ENCODE measurements at places on chromosomes 2 and 18.
A peak's percentile ranks its signal among the peaks of the same experiment; 100 is the strongest.

DNA sequence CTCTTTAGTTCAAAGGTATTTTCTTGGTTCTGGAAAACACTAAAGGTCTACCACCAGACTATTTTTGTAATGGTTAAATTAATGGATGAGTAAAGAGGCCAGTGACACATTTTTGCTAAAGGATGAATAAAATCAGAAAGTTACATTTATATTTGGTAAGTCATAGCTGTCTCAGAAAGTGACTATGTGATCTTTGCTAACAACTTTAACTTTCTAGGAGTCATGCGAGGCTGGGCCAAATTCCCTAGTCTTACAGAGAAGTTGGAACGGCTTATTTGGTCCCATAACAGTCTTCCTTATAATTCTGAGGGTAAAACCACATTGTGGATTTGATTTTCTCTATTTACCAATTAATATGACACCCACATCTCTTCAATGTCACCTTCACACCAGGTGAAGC is 198.1 kb downstream of the PDE1A start:
- no peak for DNase-seq

DNA sequence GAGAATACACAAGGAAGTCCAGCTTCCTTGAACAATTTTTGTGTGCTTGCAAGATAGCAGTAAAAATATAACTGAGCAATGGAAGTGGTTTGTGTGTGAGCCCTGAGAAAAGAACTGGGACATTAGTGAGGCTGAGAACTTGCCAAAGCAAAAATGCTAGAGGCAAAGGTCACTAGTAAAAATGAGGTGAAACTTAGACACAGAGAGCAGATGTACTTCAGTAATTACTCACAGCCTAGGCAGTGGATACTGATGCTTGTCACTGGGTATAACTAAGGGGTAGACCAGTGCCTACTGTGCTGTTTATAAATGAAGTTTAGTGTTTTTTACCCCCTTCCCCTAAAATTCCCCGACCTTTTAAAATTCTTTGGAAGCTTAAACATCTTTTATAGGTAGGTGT is 450.1 kb downstream of the LPIN1 start:
- no peak for DNase-seq

DNA sequence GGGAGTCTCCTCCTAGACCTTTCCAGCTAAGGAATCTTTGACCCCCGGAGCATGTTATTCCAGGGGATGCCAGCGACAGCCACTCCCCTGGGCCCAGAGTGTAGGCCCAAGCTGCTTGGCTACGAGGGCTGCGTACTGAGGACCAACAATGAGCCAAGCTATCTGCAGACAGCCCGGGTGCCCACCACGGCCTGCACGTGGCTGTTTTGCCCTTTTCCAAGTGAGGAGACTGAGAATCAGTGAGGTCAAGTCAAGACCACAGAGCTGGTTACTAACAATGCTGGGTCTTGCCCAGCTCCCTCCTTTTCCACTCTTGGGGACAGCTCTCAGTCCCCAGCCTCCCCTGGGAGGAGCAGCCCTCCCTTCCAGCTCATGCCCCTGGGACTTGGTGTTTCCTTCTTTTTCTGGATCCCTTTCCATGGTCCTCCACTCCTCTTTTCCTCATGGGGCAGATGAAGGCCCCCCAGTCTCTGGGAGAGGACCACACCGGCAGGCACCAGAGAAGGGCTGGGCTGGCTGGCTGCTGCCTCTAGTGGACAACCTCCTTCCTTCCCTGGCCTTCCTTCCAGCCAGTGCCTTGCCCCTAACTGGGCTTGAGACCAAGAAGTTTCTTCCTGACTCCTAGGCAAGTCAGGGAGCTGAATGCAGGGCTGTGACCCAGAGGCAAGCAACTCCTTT is 550 bp upstream of the MALL start:
- DNase-seq: no peak

- no peak for DNase-seq
Observed at GRCh38 chr18:57208047-57208446, 61.2 kb downstream of the BOD1L2 start.

- DNase-seq: no peak
Observed at GRCh38 chr18:78207942-78208341, 771.7 kb upstream of the SALL3 start.

DNA sequence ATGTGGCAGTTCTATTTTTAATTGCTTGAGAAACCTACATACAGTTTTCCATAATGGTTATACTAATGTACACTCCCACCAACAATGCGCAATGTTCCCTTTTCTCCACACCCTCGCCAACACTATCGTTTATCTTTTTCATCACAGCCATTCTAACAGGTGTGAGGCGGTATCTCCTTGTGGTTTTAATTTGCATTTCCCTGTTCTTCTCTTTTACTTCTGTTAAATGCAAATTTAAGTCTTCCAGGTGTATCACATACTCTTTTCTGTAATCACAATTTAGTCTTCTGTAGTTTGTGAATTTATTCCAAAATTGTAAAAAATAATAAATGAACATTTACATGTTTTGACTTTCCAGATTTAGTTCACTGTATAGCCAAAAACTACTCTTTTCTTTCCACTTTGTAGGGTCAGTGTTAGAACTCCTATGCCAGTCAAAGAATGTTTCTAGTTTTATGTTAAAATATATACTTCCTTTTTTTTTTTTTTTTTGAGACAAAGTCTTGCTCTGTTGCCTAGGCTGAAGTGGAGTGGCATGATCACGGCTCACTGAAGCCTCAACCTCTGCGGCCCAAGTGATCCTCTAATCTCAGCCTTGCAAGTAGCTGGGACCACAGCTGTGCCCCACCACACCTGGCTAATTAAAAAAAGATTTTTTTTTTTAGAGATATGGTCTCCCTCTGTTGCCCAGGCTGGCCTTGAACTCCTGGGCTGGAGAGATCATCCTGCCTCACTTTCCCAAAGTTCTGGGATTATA is 15.4 kb upstream of the ACYP2 start:
- DNase-seq: no peak

- DNase-seq: no peak
Observed at GRCh38 chr18:76265497-76266235, 229.4 kb downstream of the ZNF516 start.

DNA sequence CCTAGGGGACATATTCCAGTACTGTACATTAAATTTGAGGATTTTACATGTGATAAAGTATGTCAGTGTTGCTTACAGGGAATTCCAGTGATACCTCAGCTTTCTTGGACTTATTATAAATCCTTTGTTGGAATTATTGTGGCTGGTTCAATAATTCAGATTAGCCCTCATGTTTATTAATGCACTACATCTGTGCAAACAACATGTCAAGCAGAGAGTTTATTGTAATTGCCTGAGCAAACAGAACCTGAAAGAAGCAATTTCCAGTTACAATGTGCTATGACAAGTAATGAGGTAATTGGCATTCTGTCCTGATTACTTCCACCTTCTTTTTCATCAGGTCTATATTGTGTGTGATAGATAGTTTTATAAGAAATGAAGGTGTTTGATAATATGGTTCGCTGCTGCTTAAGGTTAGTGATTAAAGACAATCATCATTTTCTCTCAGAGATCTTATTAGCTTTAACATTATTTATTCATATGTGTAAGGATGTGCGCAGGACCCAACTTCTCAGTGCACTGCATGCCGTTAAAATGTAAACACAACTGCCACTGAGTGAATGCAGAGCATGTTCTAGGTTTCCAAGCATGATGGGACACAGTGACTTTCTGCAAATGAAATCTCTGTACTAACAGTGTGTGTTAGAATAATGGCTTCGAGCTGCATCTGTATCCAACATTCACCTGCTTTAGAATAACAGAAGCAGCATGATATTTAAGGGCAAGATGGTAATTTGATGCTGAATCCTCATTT is 973.7 kb upstream of the POU3F3 start:
- no peak for DNase-seq

GRCh38 chr2:46025676-46026075 is 271.5 kb upstream of the EPAS1 start:
- no peak for DNase-seq

- DNase-seq: no peak
Observed at GRCh38 chr2:231245249-231246094, 47.0 kb downstream of the ARMC9 start.

- no peak for DNase-seq
Observed at GRCh38 chr2:22703286-22703920, 681.6 kb upstream of the KLHL29 start.

DNA sequence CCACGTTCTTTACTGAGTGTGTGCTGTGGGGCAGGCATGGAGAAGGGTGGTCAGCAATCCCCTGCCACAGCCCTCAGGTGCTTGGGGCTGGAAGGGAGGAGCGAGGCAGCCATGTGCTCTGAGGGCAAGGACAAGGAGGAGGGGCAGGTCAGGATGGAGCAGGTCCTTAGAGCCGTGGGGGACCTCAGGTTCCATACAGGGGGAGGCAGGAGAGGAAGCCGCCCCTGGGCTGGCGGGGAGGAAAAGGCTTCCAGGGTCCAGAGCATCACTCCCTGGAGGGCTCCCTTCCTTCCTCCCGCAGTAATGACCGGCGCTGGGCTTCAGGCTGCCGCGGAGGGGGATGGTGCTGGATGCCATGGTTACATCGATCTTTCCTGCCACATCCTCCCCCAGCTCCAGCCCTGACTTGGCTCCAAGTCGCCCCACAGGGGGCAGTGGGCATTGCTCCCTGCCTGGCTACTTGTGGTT is 6.6 kb downstream of the GAREM2 start:
- DNase-seq: peak; percentile 30

DNA sequence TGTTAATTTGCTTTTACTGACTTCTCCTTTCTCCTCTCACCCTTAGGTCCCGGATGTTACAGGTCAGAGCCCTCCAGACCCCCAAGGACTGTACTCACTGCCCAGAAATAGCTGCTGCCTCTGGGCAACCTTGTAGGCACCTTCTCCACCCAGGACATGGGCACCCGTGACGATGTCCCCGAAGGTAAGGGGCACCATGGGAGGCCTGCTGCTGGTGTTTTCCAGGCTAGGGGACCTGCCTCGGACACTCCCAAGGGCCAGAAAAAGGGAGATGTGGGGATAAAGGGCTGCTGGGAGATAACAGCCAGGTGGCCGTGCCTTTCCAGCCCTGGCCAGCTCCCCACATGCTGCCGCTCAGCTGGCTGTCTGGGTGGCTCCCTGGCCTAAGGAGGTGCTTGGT is 13.6 kb downstream of the TOGARAM2 start:
- DNase-seq: no peak

- no peak for DNase-seq
Observed at GRCh38 chr2:221423210-221423804, 148.8 kb downstream of the EPHA4 start.

DNA sequence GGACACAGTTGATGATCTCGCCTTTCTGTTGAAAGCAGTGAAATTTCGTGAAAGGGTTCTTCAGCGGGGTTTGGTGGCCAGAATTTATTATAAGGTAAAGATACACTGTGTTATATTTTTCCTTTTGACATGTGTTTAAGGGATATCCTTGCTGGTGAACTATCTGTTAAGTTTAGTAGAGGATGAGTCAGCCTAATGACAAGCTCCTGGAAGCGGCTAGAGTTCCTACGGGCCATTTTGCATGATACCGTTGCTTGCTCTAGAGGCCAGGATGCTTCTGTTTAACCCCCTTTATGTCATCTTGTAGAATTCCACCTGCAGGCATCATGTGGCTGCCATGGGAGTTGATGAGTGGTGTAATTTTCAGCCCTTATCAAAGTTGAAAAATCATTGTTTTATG is 124.8 kb upstream of the BCL2L11 start:
- no peak for DNase-seq

DNA sequence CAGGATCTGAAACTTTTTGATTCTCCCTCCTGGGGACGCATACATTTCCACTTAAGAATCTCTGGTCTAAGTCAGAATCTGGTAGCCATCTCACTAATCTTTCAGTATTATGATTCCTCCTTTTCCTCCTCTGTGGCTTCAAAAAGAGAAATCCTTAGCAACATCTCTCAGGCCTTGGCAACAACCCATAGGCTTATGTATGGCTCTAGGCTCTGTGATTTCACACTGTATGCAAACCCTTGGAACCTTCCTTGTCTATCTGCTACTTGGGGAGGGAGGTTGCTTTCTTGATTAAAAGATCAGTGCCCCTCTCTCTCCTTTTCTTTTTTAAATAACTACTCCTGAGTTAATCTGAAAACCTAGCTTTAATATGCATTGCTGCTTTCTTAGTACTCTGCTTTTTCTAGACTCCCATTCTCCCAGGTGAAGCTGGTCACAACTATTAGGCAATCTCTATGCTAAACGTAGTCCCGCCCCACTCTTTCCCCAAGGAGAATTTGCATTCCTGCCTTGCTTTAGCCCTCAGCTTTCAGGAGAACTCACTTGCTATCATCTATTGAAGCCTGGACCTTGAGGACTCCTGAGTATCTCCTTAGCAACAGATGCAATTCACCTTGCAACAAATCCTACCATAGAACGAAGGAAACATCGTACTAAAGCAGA is 72.2 kb upstream of the L3MBTL4 start:
- DNase-seq: no peak

- DNase-seq: no peak
Observed at GRCh38 chr2:37365669-37366068, 21.2 kb downstream of the QPCT start.

GRCh38 chr2:217951091-217951490 is 51.7 kb downstream of the TNS1 start:
- DNase-seq: no peak

- DNase-seq: no peak
Observed at GRCh38 chr18:37330173-37330572, 235.4 kb downstream of the CELF4 start.

- no peak for DNase-seq
Observed at GRCh38 chr2:167475791-167476190, 587.5 kb downstream of the XIRP2 start.

DNA sequence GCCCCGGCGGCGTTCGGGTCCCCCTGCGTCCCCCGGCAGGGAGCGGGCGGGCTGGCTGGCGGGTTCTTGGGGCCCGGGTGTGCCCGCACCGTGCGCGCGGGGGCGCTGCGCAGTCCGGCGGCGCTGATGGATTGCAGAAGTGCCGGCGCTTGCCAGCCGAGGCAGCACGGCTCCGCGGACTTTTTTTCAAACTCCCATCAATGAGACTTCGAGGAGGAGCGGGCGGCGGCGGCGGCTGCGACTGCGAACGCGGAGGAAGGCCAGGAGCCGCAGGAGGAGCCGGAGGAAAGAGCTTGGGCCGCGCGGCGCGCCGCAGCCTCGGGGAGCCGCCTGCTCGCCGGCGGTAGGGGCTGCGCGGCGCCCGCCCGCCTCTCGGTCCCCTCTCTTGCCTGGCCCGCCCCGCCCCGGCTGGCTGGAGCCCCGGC is at the start of gene GLI2:
GLI2 (plus strand) TSS at position 123 of the 425 bp plus-strand sequence. CDS start 61,453 bp downstream, outside the sequence.
- peak; percentile 74 for DNase-seq

DNA sequence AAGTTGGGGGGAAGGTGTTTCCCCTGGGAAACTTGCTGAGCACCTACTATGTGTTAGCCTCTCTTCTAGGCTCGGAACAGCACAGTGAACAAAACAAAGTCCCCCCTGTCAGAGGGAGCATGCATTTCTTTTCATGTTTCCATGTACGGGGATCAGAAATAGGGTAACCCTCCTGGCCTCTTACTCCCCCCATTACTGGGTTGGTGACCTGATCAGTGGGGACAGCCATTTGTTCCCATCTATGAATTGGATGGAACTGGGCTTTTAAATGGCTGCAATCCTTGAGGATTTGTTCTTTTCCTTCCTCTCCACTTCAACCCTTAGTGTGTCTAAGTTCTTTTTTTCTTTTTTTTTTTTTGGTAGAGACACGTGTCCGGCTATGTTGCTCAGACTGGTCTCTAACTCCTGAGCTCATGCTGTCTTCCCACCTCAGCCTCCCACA is 13.7 kb downstream of the NCL start:
- no peak for DNase-seq

- no peak for DNase-seq
Observed at GRCh38 chr18:37663446-37663845, 97.8 kb upstream of the CELF4 start.

- DNase-seq: peak; percentile 23
Observed at GRCh38 chr2:184596819-184597411, 1.4 kb upstream of the ZNF804A start.

GRCh38 chr2:2771721-2772411 is 440.8 kb upstream of the MYT1L start:
- DNase-seq: no peak
